ENCODE measurements at places on chromosomes 6 and 20.

- DNase-seq: no peak
These were observed 262.4 kb upstream of the AGPAT4 start for GRCh38 chr6:161536224-161536630.

DNA sequence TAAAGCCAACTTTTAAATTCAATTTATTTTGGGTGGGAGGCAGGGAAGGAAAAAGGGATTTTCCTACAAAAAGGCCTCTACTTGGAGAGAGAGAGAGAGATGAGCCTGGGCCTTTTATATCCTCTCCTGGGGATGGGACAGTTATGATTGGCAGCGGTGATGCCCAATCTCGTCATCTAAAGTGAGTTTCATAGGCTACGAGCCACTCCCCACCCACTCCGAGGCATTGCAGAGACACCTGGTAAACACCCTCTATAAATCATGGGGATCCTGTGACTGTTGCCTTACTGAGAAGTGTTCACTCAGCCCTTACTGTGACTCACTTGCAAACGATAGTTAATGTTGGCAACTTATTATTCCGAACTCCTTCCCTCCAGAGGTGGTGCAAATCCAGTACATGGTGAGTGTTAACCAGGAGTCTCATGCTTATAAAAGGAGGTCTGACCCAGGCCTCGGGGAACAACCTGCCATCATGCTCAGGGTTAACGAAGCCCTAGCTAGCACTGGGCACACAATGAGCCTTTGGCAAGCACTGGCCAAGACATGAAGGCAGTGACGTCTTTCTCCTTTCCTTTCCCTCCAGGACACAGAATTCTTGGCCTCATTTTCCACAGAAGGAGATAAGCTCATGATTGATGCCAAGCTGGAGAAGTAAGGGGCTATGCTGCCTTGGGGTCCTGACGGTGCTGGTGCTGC lies 20.5 kb downstream of the BPIFB4 start:
- no peak for DNase-seq

GRCh38 chr20:54872440-54872839 lies 397.0 kb downstream of the DOK5 start:
- DNase-seq: no peak

GRCh38 chr6:157235600-157236039 lies 87.7 kb downstream of the TMEM242 start:
- peak; percentile 45 for DNase-seq

- DNase-seq: no peak
These were observed 42.0 kb upstream of the HIVEP1 start for GRCh38 chr6:11970114-11970513.

DNA sequence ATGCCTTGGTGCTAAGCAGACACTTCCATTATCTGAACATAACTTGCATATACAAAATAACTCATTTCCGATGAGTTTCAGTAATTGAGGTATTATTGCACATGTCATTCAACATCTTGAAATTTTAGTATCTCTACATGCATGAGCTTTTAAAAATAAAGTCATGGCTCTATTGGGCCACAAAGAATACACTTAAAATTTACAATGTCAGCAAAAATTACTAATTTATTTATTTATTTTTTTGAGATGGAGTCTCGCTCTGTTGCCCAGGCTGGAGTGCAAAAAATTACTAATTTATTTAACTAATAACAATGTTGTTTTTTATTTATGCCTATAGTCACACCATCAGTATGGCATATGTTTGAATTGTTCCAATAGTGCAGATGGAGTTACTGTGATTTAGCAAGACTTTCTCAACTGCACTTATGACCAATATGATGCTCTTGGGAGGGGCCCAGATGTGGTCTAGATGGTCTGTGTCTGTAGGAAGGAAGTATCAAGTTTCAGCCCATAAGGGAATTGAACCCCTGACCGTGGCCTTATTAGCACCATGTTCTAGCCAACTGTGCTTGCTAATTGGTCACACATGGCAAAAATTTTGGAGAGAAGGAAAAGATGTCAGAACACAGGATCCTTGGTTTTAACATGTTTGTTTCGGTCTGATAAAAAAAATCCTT lies 370.7 kb upstream of the TSHZ2 start:
- DNase-seq: no peak

DNA sequence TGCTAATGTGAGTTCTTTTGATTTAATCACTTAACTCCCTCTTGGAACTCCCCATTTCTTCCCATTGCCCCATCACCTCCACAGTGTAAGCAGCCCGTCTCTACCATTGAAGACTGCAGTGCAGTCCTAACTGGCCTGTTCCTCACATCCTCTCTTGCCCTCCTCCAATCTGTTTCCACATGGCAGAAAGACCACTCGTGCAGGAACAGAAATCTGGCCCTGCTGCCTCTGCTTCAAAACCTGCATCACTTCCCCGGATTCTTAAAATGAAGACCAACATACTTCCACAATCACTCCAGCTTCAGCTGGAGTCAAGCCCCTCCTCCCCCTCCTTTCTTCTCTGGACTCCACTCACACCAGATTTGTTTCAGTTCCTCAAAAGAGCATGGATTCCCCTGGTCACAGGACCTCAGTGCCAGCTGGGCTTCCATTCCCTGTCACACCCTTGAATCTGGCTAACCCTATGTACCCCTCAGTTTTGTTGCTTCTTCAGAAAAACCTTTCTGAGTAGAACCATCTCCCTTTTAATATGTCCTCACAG lies 802.3 kb downstream of the MAFB start:
- DNase-seq: no peak

GRCh38 chr20:15395457-15395856 lies 1058.0 kb upstream of the FLRT3 start:
- no peak for DNase-seq

DNA sequence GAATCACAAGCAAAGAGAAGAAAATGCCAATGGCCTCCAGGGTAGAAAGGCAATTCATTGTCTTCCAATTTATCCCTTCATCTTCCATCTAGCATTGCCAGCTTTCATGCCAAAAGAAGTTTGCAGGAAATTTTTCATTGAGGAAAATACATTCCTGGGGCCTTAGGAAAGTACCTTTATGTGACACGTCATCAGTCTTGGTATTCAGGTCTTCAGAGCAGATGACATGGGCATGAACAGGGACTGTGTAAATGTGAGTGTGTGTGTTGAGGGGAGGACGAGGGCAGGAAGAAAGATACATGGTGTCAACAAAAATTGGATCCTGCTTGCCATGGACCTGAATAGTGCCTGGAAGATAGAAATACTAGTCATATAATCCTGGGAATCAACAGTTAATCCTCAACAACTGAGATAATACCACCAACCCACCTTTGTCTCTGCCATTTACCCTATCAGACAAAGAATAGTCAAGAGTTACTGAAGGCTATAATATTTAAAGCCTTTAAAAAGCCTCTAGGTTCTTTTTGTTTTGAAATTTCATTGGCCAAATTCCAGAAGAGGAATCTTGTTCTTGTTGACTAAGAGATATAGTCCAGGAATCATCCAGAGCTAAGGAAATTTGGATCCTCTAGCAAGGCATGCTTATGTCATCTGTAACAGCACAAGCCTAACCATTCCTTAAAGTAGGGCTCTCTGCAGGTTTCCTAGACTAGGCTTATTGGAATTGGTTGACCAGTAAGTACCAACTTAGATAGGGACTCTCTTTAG lies 405.8 kb upstream of the SASH1 start:
- no peak for DNase-seq

DNA sequence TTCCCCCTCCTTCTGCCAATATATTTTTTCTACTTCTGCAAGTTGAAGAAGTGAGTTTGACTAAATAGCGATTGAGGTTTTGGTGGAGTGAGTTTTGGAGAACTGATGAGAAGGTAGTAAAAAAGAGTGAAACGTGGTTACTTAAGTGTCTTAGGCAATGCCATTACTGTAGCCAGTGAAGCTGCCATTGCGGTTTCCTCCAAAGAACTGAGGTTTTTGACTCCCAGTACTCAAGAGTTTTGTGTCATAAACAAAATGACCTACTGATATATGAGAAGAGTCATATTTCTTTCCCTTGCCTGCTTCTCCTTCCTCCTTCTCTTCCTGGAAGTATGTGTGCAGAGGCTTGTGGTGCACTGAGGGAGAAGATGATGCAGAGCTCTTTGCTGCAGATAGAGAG lies 554.5 kb upstream of the MAP3K7 start:
- no peak for DNase-seq

DNA sequence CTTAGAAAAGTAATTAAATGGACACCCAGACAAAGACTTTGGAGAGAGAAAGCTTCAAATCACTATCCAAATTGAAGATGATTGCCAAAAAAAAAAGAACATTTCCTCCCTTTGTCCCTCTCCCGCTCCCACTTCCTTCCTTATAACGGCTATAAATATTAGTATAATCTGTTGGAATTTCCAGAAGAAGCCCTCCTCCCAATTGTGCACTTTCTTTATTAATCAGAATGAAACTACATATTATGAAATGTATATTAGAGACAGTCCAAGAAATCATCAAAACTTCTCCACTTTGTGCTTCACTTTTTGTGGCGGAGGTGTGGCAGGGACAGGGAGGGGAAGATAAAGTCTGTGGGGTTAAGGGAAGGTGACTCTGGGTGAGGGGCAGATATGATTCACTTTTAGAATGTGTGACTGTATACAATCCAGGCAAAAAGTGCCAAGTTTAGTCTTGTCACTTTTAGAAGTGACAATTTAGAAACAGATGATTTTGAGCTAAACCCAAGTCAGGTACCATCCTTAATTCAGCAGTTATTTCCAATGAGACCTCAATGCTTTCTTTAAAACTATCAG lies 195.0 kb upstream of the MARCKS start:
- DNase-seq: no peak

DNA sequence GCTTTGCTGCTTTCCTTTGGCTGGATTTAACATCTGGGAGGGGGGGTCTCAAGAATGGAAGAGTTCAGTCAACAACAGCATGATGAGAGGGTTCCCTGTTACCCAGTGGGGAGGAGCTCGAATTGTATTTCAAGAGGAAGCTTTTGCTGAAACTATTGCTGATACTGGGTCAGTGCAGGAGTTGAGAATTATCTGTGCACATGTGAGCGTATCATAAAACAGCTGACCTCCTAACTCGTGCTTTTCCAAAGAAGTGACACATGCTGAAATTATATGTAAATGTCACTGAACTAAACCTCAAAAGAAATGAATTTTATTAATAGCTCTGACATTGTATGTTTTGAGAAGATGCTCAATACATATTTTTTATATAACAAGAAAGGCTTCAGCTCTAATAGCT lies 96.3 kb downstream of the PHF3 start:
- no peak for DNase-seq

GRCh38 chr6:107670792-107671199 lies 153.3 kb downstream of the SCML4 start:
- DNase-seq: peak; percentile 9

DNA sequence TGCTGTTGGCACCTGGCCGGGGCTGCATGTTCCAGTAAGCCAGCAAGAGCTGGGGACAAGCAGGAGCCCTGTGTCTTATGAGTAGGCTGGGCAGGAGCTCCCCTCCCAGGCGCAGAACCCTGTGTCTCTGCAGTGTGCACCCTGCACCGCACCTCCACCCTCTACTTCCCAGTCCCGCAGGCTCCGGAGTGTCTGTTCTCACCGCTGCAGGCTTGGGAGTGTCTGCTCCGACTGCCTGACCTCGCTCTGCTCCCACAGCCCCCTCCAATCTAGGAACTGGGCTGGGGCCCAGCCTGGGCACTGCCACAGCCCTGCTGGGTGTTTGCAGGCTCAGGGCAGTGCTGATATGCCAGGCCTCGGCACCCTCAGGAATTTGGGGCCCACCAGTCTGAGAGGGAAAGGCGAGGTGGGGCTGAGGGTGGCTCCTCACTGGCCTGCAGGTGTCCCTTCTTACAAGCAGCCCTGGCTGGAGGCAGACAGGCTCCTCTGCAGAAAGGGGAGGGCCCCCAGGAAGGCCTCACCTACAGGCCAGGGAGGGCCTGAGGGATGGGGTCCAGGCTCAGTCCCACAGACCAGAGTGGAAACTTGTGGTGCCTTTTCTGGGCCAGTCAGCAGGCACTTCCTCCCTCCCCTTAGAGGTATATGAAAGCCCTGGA lies 871.6 kb upstream of the GJE1 start:
- no peak for DNase-seq

GRCh38 chr6:73929405-73929804 lies 233.4 kb downstream of the CD109 start:
- no peak for DNase-seq

- DNase-seq: no peak
These were observed 12.6 kb upstream of the HLA-DQA1 start for GRCh38 chr6:32624565-32624964.

DNA sequence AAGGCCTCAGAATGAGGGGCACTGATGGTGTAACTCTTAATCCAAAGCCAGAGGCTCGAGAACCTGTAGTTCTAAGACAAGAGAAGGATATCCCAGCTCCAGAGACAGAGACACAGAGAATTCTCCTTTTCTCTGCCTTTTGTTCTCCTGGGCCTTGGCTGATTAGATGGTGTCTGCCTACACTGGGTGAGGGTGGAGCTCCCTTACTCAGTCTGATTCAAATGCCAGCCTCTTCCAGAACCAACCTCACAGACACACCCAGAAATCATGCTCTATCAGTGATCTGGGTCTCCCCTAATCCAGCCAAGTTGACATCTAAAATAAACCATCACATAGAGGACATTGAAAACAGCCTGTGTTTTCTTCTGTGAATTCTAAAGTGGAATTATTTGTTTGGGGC lies 68.0 kb upstream of the SMIM28 start:
- DNase-seq: no peak

DNA sequence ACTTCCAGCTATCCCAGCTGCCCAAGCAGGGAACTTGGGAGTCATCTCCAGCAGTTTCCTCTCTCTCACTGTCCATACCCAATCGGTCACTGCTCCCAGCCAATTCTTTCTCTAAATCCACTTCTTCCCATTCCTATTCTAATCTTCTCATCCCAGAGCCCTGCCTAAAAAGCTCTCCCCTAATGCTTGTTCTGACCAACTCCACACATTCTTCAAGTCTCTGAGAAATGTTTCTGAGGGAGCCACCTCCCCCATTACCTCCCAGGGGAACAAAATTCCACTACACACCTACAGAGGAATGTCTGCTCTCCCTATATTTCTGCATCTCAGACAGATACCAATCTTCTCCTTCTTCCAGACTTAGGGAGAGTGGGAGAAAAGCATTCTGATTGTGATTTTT lies 14.0 kb downstream of the SLC17A4 start:
- DNase-seq: no peak

GRCh38 chr6:33241968-33242367 lies 29.7 kb downstream of the VPS52 start:
- no peak for DNase-seq

- DNase-seq: no peak
These were observed 58.3 kb downstream of the SNX9 start for GRCh38 chr6:157881342-157881741.

GRCh38 chr6:28134015-28134414 lies 7.7 kb upstream of the ZKSCAN8 start:
- DNase-seq: no peak

GRCh38 chr6:159754401-159754800 lies 7.4 kb upstream of the ACAT2 start:
- DNase-seq: no peak

DNA sequence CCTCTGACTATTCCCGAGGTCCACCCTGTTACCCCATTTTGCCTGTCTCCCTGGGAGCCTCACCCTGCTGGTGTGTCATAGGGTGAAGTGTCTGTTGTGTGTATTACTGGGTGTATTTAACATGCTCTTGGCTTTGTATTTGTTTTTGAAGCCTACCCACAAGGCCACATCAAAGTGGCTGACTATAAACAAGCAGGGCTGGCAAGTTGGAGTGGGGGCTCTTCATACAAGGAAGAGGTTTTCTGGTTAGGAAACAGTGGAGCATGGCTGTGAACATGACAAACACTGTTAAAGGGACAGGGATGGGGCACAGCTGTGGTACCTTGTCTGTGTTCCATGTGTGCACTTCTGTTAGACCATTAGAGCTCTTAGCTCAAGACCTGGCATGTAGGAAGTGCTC lies 26.3 kb downstream of the HECA start:
- peak; percentile 83 for DNase-seq
